Frontal cortex (tissue), 4 donors: ENCODE measurements at places on chromosomes 7 and 10. TPM values are rescaled to one million over a fixed set of nuclear protein-coding genes. Genes with fewer than 3 reads are reported as not detected.

DNA sequence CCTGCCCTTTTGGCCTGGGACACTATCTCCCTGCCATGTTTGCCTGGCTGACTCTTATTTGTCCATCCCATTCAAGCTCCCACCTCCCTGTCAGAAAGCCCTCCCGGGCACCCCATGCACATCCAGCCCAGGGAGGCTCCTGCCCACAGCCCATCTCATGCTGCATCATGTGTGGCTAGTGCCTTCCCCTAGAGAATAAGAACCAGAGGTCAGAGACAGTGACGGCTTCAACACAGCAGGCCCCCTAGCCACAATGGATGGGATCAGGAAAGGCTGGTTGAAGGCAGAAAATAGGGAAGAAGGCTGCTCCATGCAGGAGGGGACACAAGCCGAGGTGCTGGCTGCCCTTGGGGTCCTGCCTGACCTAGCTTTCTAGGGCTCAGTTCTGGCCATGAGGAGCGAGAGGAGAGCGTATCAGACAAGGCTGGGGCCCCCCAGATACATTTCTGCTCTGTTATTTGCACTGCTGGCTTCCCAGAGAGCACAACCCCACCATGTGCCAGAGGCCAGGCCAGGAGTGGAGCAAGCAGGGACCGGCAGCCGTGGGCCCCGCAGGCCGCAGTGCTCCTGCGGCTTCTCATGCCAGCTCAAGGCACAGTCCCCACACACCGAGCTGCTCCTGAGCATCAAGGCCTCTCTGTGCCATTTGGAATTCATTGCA is 161.1 kb upstream of the ZMIZ1 start:
- no peak for DNase-seq

DNA sequence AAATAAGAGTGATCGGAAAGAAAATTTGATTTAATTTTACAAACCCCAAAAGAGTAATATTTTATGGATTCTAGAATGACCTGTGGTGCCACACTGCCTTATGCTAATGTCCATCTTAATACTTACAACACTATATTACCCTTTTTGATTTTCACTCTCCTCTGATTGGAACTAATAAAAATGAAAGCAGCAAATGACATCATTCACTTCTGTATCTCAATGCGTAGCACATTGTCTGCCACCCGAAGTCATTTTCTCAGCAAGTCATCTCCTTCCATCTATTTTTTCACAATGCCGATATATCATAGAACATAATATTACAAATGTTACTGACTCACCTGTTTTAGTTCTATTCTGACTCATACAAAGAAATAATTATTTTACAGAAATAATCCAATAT is 127.5 kb upstream of the PCLO start:
- no peak for DNase-seq

GRCh38 chr7:151743481-151743983 is 133.4 kb downstream of the PRKAG2 start:
- DNase-seq = no peak

- DNase-seq = no peak
Measured at GRCh38 chr7:5266191-5267028, 16.3 kb upstream of the SLC29A4 start.

DNA sequence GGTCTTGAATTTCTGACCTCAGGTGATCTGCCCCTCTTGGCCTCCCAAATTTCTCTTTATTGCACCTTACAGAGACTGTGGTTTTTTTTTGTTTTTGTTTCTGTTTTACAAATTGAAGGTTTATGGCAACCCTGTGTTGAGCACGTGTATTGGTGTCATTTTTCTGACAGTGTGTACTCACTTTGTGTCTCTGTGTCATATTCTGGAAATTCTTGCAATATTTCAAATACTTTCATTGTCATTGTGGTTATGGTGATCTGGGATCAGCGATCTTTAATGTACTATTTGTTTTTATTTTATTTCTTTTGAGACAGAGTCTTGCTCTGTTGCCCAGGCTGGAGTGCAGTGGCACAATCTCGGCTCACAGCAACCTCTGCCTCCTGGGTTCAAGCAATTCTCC is 89.8 kb downstream of the PRTFDC1 start:
- DNase-seq = no peak

DNA sequence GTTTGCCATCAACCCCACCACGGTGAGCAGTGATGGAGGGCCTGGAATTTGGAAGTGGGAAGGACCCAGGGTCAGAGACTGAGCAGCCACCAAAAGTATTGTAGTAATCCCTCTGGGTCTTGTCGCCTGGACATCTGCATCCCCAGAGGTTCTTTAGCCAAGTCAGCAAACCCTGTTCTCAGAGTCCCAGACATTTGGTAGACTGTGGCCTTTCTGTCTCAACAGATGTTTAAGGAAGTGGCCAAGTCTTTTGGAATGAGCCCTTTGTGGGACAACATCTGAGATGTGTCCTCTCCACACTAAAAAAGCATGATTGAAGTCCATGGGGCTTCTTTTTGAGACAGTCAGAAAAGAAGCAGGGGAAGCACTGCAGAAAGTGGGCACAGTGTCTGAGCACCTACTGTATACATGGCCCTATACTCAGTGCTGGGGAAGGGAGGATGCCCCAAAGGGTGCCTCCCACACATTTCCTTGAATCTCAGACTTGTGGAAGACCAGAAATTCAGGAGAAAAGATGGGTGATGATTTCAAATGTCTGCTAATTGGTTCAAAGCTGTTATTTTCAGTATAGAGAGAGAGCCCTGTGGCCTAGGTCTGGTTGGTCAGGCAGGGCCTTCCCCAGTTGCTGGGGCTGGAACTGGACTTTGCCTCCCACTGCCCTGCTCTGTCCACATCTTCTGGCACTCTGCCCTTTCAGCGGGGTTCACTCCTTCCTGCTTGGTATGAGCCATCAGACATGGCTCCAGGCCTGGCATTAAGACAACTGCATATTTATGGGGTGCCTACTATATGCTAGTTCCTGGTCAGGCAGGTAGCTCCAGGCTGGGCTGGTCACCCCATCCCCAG is 26.5 kb upstream of the VSIR start:
- no peak for DNase-seq

Gene MGAM2
- total RNA-seq = not detected

Gene ABCC2
- 0.41 TPM for total RNA-seq

Gene TLX1
- total RNA-seq = not detected
